ENCODE measurements at places on chromosomes 5 and 9. TPM values are rescaled to one million over a fixed set of nuclear protein-coding genes. Genes with fewer than 3 reads are reported as not detected.

Gene TMEM215
- total RNA-seq: not detected

Gene TMC1
- total RNA-seq: not detected

DNA sequence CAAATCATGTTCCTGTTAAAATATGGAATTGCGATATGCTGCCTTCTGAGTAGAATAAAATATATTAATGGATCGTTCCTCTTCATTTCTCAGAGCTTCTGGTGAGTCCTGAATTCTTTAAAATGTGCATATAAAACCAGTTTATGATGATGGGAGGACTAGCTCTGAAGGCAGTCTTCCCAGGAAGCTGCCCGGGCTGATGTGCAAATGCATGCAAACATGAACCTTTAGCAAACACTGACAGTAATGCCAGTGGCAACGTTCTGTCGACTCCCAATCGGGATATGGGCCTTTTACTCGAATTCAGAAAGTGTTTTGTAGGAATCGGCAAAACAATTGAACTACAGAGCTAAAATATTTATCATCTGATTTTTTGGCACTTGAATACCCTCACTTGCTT, 93.6 kb downstream of the TLE4 start:
- H3K27me3 ChIP-seq: no peaks in the 10 kb centered on the region
- DNase-seq: no peak
- no peaks in the 10 kb centered on the region for H3K36me3 ChIP-seq
- H3K4me3 ChIP-seq: no peak overlapping the region

DNA sequence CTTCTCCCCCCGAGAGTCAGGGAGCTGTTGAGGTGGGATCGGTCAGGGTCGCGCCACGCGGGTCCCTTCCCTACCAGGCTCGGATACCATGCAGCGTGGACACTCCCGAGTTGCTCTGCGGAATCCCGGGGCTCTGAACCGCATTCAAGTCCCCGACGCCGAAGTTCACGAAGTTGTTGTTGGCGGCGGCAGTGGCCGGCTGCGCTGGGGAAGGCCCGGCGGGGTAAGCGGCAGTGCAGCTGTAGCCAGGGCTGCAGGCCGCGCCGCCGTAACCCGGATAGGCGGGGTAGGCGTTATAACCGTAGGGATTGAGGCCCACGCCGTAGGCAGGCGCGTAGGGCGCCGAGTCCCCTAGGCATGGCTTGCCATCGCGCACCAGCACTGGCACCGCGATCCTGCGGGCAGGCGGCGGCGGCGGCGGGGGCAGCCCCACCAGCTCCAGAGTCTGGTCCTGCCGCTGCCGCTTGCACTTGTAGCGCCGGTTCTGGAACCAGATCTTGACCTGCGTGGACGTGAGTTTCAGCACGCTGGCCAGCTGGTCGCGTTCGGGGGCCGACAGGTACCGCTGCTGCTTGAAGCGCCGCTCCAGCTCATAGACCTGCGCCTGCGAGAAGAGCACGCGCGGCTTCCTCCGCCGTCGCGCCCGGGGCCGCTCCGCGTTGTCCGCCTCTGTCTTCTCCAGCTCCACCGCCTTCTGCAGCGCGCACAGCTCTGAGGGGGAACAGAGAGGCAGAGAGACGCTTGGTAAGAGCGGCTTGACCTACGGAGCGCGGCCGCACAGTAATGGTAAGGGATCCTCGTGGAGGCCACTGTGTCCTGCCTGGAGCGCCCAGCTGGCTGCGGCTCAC, 2.3 kb downstream of the NKX2-5 start:
- peak; percentile 72 for DNase-seq
- H3K4me1 ChIP-seq: no peaks in the 10 kb centered on the region
- H3K27ac ChIP-seq: no peak overlapping the region
- no peaks in the 10 kb centered on the region for H3K36me3 ChIP-seq

Gene PCDHB1
- total RNA-seq: 0.09 TPM

GRCh38 chr5:175021321-175021720, 296.9 kb downstream of the MSX2 start:
- H3K36me3 ChIP-seq: no peaks in the 10 kb centered on the region
- H3K27me3 ChIP-seq: no peaks in the 10 kb centered on the region
- H3K4me1 ChIP-seq: no peaks in the 10 kb centered on the region
- H3K27ac ChIP-seq: no peak overlapping the region
- DNase-seq: no peak

Gene TAS2R1
- not detected for total RNA-seq

Gene FGF1
- 0.76 TPM for total RNA-seq

Data from pancreas (tissue), 10 donors.